Ecto neural progenitor cell (in vitro differentiated cells): ENCODE measurements at places on chromosomes 16 and 17.

DNA sequence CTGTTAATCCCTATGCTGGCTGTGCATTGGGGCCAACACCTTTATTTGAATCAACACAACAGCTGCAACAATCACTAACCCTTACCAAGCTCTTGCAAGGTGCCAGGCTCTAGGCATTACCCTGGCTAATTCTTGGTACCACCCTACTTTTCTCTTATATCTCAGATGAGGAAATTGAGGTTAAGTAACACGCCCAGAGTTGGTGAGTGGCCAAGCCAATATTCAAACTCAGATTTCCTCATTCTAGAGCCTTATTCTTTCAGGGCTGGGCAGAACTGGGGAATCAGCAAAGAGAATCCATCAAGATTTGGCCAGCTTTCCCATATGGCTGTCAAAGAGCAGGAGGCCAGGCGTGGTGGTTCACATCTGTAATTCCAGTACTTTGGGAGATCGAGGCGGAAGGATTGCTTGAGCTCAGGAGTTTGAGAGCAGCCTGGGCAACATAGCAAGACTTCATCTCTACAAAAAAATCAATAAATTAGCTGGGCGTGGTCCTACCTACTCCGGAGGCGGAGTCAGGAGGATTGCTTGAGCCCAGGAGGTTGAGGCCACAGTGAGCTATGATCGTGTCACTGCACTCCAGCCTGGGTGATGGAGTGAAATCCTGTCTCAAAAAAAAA lies 23.7 kb downstream of the ARSG start:
- DNase-seq = no peak

GRCh38 chr17:77694391-77695363 lies 263.8 kb upstream of the TNRC6C start:
- peak; percentile 48 for DNase-seq

DNA sequence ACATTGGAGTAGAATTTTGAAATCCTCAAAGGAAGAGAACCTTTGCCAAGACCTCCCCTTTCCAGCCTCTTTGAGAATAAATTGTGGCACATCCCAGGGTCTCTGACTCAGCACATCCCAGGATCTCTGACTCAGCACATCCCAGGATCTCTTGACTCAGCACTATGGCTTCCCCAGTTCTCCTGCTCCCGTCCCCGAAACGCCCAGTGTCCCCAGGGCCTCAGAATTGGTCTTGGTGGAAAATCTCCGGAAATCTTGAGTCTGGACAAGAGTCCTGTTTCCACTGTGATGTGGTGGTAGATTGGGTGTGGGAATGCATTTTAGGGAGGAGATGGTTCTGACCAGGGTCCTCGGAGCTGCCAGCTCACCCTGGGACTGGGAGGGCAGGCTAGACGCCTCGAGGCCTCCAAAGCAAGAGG lies 19.2 kb downstream of the PLXDC1 start:
- DNase-seq = no peak

DNA sequence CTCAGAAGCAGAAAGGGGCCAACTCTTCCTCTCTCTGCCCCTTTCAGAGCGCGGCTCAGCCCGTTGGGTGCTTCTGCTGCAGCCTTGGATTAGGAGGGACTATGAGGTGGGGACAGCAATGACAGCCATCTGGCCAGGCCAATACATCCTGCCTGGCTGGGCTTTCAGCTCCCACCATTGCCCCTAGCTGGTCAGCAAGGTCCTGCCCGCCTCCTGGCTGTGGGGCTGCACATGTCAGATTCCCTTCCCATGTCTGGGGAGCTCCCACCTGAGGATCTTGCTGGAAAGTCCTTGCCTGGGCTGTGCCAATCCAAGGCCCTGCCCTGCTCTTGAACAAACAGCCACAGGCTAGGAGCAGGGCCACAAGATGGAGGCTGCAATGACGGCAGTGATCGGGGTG lies 8.3 kb downstream of the TRIM65 start:
- no peak for DNase-seq

- DNase-seq = no peak
These were observed 26.3 kb downstream of the ZZEF1 start for GRCh38 chr17:4116516-4116915.

- DNase-seq = no peak
These were observed 25.7 kb downstream of the CMTM4 start for GRCh38 chr16:66670691-66671388.

GRCh38 chr17:55347341-55347740 lies 74.3 kb downstream of the MMD start:
- DNase-seq = peak; percentile 17

DNA sequence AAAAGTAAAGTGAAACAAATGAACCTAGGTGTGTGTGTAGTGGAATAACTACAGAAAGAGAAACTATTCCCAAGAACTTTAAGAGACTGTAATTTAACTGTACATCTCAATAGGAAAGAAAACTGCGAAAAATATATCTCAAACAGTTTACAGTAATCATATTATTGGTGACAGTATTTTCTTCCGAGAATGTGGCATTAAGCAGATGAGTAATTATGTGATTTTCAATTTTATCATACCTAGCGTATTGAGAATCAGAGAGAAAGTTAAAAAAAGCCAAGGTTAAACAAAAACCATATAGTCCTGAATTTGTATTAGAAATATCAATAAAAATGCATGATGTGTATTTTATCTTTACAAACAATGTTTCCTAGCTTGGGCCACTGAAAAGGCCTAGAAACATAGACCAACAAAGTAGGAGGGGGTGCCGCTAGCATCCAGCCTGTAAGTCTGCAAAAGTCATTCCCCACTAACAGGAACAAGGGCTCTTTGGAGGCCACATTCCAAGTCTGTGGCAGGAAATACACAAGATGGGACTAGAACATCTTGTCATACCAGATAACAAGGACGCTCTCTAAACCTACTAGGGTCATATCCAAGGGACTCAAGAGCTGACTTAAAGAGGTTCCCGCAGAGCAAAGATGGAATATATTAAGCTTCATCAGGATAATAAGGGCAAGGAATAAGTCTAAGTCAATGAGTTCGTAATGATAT lies 20.5 kb downstream of the RNF157 start:
- DNase-seq = no peak

GRCh38 chr16:11014136-11014535 lies 69.8 kb downstream of the CLEC16A start:
- DNase-seq = no peak

DNA sequence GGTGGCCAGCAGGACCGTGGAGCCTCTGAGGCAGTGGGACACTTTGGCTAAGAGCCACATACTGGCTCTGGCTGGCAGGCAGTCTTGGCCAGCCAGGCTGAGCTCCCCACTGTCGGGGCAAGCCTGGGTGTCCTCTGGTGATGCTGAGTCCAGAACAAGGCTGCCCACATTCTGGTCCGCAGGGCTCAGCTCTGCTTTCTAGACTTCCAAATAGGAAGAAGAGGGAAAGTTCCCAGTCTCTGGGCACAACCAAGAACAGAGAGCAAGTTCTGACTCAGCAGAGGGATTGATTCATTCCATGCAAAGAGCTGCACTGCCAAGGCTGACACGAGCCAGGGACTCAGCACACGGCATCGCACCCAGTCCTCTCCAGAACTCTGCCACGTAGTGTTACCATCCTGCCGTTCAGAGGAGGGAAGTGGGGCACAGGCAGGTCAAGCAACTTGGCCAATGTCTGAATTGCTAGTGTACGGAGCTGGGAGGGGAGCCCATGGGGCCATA lies 58.9 kb downstream of the NOS2 start:
- DNase-seq = peak; percentile 37

DNA sequence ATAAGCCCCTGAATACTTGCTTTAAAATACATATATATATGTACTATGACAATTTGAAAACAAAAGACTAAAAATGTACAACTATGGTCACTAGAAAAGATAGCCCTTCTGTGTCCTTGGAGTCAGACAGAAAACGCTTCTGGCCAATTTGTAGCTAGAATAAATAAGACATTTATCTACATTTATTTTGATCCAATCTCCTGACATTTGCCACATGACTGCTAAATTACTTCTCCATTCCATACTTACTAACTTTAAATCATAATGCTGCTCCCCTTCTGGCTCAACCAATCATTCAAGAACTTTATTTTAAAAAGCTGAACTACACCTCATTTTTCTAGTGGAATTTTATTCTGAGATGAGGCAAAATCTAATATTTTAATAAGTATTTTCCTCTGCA lies 65.8 kb downstream of the CYTH1 start:
- DNase-seq = no peak

DNA sequence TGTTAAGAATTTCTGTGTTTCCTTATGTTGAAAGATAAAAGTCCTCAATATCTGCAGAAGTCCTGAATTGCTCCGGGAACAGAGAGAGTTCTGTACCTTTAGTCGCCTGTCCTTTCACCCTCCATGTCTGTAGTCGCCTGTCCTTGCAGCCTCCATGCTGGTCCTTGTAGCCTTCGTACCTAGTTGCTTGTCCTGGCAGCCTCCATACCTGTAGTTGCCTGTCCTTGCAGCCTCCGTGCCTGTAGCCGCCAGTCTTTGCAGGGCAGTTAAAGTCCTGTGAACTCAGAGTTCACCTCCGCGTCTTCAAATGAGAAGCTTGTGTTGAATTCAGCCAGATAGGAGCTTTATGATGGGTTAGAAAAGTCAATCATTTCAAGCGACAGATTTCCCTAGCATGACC lies 19.5 kb upstream of the ITGAX start:
- peak; percentile 39 for DNase-seq

DNA sequence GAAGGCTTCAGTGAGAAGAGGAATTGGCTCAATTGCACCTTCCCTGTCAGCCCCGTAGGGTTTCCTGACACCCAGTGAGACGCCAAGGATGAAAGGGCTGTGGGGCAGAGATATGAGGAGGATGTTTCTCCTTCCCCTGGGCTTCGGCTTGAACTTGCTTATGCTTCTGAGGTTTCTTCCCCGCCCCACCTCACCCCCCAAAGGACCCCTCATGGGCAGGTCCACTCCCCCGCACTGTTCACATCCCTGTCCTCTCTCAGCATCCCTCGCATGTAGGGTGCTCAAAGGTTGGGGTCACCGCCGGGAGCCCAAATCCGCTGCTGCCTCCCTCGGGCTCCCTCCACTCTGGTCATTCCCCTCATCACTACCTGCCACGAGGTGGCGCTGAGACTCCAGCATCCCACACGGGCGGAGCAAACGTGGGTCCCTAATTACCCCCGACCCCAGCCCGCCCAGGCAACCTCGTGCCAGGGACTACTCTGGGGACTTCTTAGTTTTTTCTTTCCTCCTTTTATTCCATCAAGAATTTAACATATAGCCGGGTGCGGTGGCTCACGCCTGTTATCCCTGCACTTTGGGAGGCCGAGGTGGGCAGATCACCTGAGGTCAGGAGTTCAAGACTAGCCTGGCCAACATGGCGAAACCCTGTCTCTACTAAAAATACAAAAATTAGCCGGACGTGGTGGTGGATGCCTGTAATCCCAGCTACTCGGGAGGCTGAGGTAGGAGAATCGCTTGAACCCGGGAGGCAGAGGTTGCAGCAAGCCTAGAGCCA lies 3.3 kb upstream of the TRARG1 start:
- peak; percentile 91 for DNase-seq

DNA sequence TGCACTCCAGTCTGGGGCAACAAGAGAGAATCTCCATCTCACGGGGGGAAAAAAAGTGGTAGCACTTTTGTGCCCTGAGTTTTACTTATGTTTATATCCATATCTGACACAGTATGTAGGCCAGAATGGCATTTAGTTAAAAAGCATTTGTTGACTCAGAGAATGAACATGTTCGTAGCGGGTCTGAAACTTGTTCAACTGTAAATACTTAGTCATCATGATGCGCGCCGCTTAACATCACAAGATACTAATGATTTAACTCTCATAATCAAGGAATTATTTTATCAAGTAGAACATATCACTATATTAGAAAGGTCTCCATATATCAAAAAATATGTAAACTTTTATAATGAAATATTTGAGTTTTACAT lies 55.3 kb upstream of the ITGA2B start:
- DNase-seq = no peak

- no peak for DNase-seq
These were observed 3.8 kb downstream of the SLC46A1 start for GRCh38 chr17:28402224-28402630.

DNA sequence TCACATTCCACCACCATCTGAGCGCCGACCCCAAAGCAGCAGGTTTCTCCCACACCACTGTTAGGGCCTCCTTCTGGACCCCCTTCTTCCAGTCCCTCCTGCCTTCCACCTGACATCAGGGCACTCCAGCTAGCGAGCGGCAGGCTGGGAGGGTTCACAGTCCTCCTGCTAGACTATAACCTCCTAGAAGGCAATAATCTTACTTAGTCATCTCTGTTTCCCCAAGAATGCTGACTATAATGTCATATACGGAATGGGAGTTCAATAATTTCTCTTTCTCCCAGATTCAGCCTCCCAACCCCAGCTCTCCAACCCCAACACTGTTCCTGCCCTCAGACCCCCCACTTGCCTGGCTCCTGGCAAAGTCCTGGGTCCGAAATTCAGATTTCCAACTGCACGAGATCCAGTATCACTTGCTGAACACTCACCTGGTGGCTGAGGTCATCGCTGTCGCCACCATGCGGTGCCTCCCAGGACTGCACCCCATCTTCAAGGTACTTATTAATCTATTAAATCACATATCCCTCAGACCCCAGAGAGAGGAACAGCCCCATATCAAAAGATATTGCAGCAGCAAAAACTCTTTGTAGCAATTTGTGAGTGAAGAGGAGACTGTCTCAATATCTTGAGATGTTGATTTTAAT lies 5.6 kb downstream of the ALOX12 start:
- DNase-seq = no peak
